H54 (cell line): ENCODE measurements at places on chromosomes 11 and 22.

DNA sequence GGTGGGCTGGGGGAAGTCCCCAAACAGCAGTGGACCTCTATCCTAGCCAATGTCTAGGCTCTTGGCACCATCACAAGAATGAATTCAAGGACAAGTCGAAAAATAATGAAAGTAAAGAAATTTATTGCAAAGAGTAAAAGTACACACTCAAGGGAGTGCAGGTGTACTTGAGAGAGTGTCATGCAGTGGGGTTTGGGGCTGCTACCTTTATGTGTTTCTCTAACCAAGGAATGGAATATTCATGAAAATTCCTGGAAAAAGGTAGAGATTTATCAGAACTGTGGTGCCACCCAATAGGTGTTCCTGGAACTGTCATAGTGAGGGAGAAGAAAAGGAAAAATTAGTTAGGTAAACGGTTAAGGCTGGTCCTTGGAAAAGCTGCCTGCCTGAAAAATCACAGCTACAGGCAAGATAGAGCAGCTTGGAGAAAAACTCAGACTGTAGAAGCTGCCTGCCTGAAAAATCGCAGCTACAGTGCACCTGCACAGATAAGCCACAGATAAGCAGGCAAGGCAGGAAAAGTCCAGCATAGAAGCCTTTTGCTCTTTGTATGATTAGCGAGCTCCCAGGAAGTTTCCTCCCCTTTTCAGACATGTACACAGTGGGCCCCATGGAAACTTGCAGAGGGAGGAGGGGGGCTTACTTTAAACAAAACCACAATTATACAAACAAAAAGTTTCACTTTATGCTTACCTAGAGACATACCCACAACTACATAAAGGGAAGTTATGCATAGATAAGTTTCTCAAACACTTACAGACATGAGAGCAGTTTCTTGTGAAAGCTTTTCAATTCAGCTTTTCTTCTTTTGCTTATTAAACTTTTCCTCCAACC is 71.4 kb upstream of the B3GNT6 start:
- DNase-seq, result no peak

- no peak for DNase-seq
These were observed 164.2 kb upstream of the TBCEL start for GRCh38 chr11:120859552-120860295.

DNA sequence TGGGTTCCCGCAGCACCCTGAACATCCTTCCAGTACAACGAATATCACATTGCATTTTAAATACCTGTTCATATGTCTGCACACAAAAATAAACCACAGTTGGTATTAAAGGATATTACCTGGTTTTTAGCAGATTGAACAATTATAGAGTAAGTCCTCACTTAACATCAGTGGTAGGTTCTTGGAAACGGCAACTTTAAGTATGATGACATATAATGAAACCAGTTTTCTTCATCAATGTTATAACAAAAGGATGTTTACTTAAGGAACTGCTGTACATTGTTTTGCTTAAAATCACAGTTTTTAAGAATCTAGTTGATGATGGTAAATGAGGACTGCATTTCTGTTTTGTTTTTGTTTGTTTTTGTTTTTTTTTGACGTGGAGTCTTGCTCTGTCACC is 28.0 kb downstream of the TRIM66 start:
- no peak for DNase-seq

DNA sequence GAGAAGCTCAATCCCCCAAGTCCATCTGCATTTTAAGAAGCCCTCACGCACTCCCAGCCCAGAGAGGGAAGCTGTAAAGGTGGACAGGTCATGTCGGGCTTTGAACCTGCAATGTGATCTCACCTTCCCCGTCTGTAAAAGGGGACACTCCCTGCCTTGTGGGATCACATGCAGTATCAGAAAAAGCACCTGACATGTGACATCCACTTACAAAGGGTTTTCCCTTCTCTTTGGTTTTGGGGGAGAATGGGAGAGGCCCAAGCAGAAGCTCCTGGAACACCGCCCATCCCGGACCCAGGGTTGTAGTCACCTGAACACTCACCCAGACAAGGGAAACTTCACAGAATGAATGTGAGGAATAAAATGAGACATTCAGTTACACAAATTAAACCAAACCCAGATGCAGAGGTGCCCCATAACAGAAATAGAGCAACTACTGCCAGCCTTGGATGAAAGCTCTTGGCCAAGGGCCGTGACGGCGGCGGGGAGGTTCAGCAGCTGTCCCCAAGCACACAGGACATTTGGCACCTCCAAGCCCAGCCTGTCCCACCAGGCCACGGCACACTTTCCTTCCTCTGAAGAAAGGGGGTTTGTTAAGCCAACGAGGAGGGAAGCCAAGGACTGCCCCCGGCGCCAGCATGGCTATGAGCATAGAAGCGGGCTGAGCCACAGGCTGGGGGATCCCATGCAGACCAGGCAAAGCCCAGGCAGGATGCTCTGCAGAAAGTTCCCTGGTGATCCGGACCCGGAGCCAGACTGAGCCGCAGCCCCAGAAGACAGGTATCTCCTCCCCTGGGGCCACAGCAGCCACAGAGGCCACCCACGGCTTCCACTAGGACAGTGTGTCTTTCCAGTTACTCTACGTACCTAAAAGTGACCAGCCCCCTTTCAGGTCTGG is 3.8 kb downstream of the BID start:
- no peak for DNase-seq

DNA sequence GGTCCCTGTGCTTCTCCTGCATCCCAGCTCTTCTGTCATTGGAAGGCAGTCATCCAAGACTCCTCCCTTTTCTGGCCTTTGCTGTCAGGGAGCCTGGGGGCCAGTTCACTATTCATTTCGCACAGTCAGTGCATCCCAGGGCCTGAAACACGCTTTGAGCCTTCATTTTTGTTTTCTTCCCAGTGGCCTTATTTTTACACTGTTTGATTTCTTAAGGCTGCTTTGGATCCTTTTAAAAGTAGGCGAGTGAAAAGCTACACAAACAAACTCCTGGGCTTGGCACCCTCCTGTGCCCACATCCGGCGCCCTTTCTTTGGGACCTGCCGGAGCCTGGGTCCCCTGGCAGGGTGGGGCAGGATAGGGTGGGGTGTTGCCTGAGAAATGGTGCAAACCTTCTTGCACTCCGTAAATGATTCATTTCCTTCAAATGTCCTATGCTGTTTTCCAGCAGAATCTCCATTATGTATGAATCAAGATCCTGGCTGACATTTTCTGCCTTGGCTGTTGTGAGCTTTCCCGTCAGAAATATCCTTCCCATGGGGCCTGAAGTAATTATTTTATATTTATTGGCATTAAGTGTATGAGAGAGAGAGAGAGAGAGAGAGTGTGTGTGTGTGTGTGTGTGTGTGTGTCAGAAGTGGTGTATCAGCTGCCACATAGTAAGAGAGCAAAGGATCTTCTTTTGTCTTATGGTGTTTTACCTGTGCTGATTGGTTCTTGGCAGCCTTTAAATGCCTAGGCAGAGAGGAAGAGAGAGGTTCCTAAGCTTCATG is 45.6 kb downstream of the BCR start:
- DNase-seq, result peak; percentile 50

GRCh38 chr11:75152651-75153427 is 1.9 kb downstream of the SLCO2B1 start:
- no peak for DNase-seq
